ENCODE measurements at places on chromosomes 6 and 20. TPM values are rescaled to one million over a fixed set of nuclear protein-coding genes. Genes with fewer than 3 reads are reported as not detected.
A peak's percentile ranks its signal among the peaks of the same experiment; 100 is the strongest.

- H3K4me1 ChIP-seq: no peaks in the 10 kb centered on the region
- no peaks in the 10 kb centered on the region for H3K27me3 ChIP-seq
- H3K27ac ChIP-seq: no peak overlapping the region
- H3K4me3 ChIP-seq: no peak overlapping the region
- no peak for DNase-seq
- no peaks in the 10 kb centered on the region for H3K36me3 ChIP-seq
These were observed 1162.2 kb upstream of the GJE1 start for GRCh38 chr6:140970485-140970884.

The AIF1 gene
- polyA plus RNA-seq: not detected

GRCh38 chr6:112237066-112237465 lies 17.3 kb downstream of the LAMA4 start:
- no peak overlapping the region for H3K27ac ChIP-seq
- no peaks in the 10 kb centered on the region for H3K4me1 ChIP-seq
- H3K36me3 ChIP-seq: no peaks in the 10 kb centered on the region
- H3K27me3 ChIP-seq: no peaks in the 10 kb centered on the region
- no peak overlapping the region for H3K4me3 ChIP-seq
- no peak for DNase-seq

The GABRR1 gene
- not detected for polyA plus RNA-seq

- H3K27ac ChIP-seq: no peak overlapping the region
- H3K4me3 ChIP-seq: no peak overlapping the region
- H3K36me3 ChIP-seq: no peaks in the 10 kb centered on the region
- H3K4me1 ChIP-seq: no peaks in the 10 kb centered on the region
These were observed 504.8 kb downstream of the MEI4 start for GRCh38 chr6:78157606-78158005.

DNA sequence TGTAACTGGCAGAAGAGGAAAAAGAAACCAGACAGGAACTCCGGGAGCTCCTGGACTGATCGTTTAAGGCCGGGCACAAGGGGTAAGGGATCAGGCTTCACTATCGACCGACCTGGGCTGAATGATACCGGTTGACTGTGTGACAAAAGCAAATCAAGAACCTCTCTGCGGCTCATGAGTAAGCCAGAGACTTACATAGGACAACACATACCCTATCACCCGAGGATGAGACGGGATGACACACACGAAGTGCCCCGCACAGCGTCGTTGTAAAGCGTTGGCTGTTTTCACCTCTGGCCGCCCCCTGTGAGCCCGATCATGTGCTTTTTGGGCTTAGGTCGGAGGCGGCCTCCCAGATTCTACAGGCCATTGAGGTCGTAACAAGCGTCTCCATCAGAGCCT lies 695 bp upstream of the TGIF2 start:
- peaks cover 26% of the 10 kb centered on the region for H3K4me1 ChIP-seq
- DNase-seq: no peak
- H3K4me3 ChIP-seq: peak overlapping the region; percentile 20
- H3K36me3 ChIP-seq: no peaks in the 10 kb centered on the region

DNA sequence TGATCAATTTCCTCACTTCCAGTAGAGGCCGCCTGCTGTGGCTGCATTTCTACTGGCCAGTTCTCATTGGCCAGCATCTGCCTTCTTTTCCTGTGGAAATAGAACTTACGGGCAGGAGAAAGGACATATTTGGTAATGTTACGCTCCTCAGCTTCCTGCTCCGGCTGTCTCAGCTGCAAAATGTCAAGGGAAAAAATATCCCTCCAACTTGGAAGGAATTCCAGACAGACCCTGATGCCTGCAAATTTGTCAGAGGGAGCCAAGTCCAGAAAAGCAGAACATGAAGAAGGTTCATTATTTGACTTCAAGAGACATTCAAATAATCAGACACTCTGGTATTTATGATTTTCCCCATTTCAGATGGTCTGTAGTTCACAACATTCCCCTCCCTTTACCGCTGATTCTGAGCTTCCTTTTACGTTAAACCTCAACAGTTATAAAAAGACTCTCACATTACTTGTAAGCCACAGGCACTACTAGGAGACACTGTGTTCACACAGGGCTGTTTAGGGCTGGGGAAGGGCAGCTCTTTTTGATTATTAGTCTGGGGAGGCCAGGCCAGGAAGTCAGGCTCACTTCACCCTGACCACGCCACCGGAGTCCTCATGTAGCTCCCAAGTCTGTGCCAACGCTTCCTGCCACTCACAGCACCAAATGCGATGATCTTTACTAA lies 179.6 kb upstream of the CCN2 start:
- DNase-seq: no peak
- H3K27me3 ChIP-seq: no peaks in the 10 kb centered on the region
- H3K27ac ChIP-seq: no peak overlapping the region
- H3K36me3 ChIP-seq: no peaks in the 10 kb centered on the region
- peaks cover 7% of the 10 kb centered on the region for H3K4me1 ChIP-seq

The BFSP1 gene
- 2.2 TPM for polyA plus RNA-seq

GRCh38 chr6:3566812-3567211 lies 110.0 kb upstream of the SLC22A23 start:
- no peak for DNase-seq
- H3K27me3 ChIP-seq: peaks cover 9% of the 10 kb centered on the region
- H3K4me3 ChIP-seq: no peak overlapping the region
- no peaks in the 10 kb centered on the region for H3K4me1 ChIP-seq
- no peaks in the 10 kb centered on the region for H3K36me3 ChIP-seq
- H3K27ac ChIP-seq: no peak overlapping the region

GRCh38 chr20:49247169-49247723 lies 28.0 kb downstream of the DDX27 start:
- no peaks in the 10 kb centered on the region for H3K27me3 ChIP-seq

DNA sequence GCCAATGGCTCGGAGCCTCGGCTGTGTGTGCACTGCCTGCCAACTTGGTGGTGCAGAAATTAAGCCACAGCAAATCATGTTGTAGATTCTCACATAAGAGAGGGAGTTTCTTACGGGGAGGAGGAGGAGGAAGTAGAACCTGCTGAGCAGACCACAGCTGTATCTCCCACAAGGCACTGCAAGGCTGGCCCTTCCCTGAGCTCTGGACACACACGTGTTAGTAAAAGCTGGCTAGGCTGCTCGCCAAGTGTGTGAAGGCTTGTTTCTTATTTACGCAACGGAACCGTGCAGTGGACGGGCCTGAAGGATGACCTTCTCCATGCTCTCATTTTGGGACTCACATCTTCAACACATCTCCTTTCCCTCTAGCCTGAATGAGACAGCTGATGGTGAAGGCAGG lies 15.7 kb upstream of the QKI start:
- no peak overlapping the region for H3K4me3 ChIP-seq
- H3K36me3 ChIP-seq: no peaks in the 10 kb centered on the region
- no peaks in the 10 kb centered on the region for H3K27me3 ChIP-seq
- DNase-seq: no peak

- no peaks in the 10 kb centered on the region for H3K27me3 ChIP-seq
- no peak overlapping the region for H3K27ac ChIP-seq
- no peaks in the 10 kb centered on the region for H3K36me3 ChIP-seq
These were observed 11.1 kb upstream of the ARFGEF2 start for GRCh38 chr20:48910347-48910781.

- H3K36me3 ChIP-seq: peaks cover 26% of the 10 kb centered on the region
- H3K27me3 ChIP-seq: no peaks in the 10 kb centered on the region
- DNase-seq: peak; percentile 80
- peaks cover 58% of the 10 kb centered on the region for H3K4me1 ChIP-seq
These were observed 23.0 kb upstream of the NAA20 start for GRCh38 chr20:19993958-19994669.

The KCNK5 gene
- polyA plus RNA-seq: not detected

DNA sequence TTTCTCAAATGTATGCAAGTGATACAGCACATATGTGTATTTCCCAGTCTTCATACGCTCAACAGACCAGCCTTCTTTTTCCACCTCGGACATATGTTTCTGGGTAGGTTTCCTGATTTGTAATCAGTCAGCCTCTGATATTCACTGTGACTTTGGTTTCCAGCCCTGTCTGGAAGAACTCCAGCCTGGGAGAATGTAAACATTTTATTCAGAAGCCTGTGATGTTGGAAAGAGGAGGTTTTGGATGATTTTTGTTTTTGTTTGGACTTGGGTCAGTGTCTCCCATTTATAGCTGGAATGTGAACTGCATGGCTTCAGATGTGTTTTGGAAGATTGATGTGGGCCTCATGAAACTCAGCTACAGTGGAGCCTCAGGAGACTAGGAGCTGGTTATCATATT lies 172.2 kb upstream of the CENPW start:
- H3K27ac ChIP-seq: no peak overlapping the region
- no peaks in the 10 kb centered on the region for H3K36me3 ChIP-seq
- no peak for DNase-seq
- H3K4me3 ChIP-seq: no peak overlapping the region

- no peak overlapping the region for H3K27ac ChIP-seq
- DNase-seq: no peak
- H3K4me3 ChIP-seq: no peak overlapping the region
- no peaks in the 10 kb centered on the region for H3K27me3 ChIP-seq
- H3K4me1 ChIP-seq: no peaks in the 10 kb centered on the region
These were observed 37.1 kb downstream of the PLEKHG1 start for GRCh38 chr6:150636808-150637207.

The SAMD3 gene
- polyA plus RNA-seq: 5.4 TPM

The SLC17A2 gene
- polyA plus RNA-seq: not detected

DNA sequence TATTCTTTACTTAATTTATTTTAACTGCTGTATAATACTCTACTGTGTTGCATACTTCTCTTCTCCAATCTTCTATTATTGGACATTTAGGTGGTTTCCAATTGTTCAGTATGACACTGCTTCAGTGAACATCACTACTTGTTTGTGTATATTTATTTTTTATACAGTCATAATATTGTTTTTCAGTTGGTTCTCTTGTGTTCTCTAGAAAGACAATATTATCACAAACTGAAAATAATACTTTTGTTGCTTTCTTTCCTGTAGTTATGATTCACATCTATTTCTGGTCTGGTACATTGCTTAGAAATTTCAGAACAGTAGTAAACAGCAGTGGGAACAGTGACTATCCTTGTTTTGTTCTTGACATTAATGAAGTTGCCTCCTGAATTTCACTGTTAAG lies 62.8 kb upstream of the GTSF1L start:
- no peaks in the 10 kb centered on the region for H3K36me3 ChIP-seq
- H3K27me3 ChIP-seq: no peaks in the 10 kb centered on the region
- no peaks in the 10 kb centered on the region for H3K4me1 ChIP-seq
- no peak overlapping the region for H3K27ac ChIP-seq

The TBP gene
- polyA plus RNA-seq: 17.3 TPM

- no peaks in the 10 kb centered on the region for H3K27me3 ChIP-seq
- no peaks in the 10 kb centered on the region for H3K4me1 ChIP-seq
- H3K36me3 ChIP-seq: no peaks in the 10 kb centered on the region
- DNase-seq: no peak
- no peak overlapping the region for H3K27ac ChIP-seq
These were observed 269.5 kb upstream of the CITED2 start for GRCh38 chr6:139643986-139644385.

DNA sequence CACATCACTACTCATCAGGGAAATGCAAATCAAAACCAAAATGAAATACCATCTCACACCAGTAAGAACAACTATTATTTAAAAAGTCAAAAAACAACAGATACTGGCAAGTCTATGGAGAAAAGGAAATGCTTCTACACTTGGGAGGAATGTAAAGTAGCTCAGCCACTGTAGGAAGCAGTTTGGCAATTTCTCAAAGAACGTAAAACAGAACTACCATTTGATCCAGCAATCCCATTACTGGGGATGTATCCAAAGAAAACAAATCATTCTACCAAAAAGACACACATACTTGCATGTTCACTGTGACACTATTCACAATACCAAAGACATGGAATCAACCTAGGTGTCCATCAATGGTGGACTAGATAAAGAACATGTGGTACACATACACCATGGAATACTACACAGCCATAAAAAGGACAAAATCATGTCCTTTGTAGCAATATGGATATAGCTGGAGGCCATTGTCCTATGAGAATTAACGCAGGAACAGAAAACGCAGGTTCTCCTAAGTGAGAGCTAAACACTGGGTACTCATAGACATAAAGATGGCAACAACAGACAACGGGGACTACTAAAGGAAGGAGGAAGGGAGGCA lies 260.4 kb downstream of the RNGTT start:
- no peaks in the 10 kb centered on the region for H3K4me1 ChIP-seq
- no peaks in the 10 kb centered on the region for H3K36me3 ChIP-seq
- H3K27ac ChIP-seq: no peak overlapping the region

DNA sequence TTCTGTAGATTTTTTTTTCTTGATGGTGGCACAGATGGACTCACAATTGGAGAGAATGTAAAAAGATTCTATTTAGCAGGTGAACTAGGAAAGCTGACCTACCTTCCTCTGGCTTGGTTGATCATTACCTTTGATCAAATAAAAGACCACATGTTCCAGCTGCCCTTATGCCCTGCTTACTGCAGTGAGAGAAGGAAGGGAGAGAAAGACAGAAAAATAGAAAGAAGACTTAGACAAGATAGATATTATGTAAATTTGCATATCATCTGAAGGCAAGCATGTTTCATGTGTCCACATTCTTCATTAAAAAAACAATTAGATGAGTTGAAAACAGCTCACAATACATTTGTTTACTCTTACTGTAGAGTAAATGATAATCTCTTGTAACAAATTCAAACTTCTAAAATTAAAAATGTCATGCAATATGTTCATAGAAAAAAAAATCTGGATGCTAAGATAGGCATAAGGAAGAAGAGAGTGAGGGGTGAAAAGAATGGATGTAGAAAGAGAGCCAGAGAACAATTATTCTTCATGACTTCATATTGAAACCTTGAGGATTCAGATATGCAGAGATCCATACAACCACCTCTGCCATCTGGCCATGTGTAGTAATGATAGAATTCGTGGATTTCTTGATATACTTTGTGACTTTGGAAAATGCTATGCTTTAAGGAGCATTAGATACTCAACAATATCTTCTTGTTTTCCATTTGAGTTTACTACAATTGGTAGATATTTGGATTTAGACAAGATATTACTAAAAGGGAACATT lies 71.7 kb downstream of the RFX6 start:
- peaks cover 4% of the 10 kb centered on the region for H3K4me1 ChIP-seq
- H3K4me3 ChIP-seq: no peak overlapping the region
- no peak for DNase-seq

DNA sequence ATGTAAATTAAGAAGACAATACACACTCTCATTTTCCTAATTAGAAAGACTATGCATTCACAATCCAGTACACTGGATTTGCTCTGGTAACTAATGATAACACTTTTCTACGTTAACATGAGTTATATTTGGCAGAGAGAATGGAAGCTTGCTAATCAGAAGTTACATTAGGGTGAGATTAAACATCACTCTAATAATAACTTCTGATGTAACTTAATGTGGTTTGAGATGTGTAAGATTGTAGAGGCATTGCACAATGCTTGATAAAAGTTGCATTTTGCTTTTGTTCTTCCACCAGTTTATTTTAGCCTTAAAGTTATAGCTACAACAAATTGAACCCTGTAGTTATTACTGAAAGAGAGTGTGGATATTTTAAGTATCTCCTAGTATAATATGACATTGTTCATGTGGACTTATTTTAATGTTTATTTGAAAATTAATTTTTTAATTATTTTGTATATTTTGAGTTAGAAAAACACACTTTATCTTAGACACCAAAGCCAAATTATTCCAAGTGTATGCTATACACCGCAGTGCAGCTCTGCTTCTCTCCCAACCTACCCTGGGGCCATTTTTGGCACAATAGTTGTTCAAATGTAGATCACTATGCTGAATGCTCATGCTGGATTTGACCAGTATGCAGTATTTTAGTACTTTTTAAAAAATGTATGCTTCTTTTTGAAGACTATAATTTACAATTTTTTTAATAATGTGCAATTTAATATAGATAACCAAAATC lies 143.2 kb downstream of the SLC16A10 start:
- H3K27ac ChIP-seq: no peak overlapping the region
- H3K27me3 ChIP-seq: no peaks in the 10 kb centered on the region
- H3K4me1 ChIP-seq: peaks cover 25% of the 10 kb centered on the region
- H3K4me3 ChIP-seq: no peak overlapping the region
- no peaks in the 10 kb centered on the region for H3K36me3 ChIP-seq
- DNase-seq: no peak

The TMC2 gene
- polyA plus RNA-seq: not detected

The IL17F gene
- not detected for polyA plus RNA-seq

The SCRT2 gene
- polyA plus RNA-seq: not detected

The CRNKL1 gene
- 11.0 TPM for polyA plus RNA-seq

Measured in keratinocyte (primary cell).